Right renal pelvis (tissue), 4 donors: ENCODE measurements at places on chromosomes 11 and 22.
A peak's percentile ranks its signal among the peaks of the same experiment; 100 is the strongest.

DNA sequence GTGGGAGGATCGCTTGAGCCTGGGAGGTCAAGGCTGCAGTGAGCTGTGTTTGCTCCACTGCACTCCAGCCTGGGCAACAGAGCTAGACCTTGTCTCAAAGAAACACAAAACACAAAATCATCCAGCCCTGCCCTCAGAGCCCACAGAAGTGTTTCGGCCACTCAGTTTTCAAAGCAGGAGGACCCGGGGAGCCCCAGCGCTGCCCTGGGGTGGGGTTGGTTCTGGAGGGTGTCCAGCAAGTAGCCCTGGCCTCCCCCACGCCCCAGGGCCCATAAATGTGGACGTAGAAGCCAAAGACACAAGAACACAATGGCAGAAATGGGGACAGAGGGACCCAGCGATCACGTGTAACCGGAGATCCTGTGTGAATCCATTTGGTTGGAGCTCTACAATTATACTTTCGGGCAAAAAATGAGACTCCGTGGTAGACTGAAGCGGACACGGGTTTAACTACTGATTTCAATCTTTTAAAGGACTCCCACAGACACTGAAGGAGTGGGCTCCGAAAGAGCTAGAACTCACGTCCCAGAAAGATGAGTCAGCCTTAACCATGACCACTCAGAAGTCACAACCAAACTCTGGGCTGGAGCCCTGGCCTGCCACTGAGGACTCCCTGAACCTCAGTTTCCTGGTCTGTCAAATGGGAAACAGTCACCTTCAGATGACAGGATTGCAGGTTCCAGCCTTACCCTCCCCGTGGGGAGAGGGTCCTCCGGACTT is 9.0 kb upstream of the CYTH4 start:
- no peak for DNase-seq

DNA sequence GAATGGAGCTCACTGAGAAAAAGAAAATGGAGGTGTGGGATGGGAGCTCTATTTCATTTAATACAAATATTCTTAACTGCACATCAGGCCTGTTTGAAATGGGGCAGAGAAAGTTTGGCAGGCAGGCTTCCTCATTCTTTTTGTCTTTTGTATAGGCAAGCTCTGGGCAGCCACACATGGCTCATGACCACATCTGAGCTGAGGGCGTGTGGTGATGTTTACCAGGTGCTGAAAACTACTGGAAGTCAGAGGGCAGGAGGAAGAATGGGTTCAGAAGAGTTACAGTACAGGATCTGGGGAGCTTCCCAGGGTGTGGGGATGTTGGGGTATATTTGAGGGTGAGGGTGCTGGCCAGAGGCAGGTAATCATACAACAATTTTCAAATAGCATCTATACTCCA is 66.3 kb upstream of the NAV2 start:
- DNase-seq: no peak

DNA sequence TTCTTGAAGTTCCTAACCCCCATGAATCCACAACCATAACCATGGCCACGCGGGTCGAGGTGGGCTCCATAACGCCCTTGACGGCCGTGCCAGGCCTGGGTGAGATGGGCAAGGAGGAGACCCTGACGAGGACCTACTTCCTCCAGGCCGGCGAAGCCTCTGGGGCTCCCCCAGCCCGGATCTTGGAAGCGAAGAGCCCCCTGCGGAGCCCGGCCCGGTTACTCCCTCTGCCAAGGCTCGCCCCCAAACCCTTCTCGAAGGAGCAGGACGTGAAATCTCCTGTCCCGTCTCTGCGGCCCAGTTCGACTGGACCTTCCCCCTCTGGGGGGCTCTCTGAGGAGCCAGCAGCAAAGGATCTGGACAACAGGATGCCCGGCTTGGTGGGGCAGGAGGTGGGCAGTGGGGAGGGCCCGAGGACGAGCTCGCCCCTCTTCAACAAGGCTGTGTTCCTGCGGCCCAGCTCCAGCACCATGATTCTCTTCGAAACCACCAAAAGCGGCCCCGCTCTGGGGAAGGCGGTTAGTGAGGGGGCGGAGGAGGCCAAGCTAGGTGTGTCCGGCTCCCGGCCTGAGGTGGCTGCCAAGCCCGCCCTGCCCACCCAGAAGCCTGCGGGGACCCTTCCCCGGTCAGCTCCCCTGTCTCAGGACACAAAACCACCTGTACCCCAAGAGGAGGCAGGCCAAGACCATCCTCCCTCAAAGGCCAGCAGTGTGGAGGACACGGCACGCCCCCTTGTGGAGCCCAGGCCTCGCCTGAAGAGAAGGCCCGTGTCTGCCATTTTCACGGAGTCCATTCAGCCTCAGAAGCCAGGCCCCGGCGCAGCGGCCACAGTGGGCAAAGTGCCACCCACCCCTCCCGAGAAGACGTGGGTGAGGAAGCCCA is 75.7 kb downstream of the KIAA1671 start:
- no peak for DNase-seq

- no peak for DNase-seq
These were observed 120.0 kb upstream of the SERPIND1 start for GRCh38 chr22:20653795-20654342.

- DNase-seq: no peak
These were observed 28.9 kb downstream of the THOC5 start for GRCh38 chr22:29524442-29525191.

DNA sequence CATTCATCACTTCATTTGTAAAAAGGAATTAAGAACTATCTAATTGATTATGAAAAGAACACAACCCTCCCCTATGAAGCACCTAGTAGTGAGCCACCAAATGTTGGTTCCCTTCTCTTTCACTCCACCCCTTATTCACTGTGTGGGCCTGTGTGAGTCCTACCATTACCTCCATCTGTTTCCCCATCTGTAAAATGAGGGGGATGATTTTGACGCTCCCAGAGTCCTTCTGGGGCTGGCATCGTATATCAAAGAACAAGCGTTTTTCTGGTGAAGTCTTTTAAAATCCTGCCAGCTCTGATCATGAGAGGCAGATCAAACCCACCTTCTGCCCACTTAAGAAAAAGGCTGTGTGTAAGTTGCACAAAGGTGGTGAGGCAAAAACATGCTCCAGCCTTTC is 96.6 kb upstream of the SEZ6L start:
- no peak for DNase-seq

- peak; percentile 85 for DNase-seq
These were observed at the start of gene ZNF74 for GRCh38 chr22:20393705-20394476. Gene ZNF74 (plus strand): TSS chr22:20394151. CDS start chr22:20394629, 478 bp downstream.

- peak; percentile 72 for DNase-seq
These were observed 138.8 kb upstream of the SORL1-AS1 start for GRCh38 chr11:121591405-121592033.

DNA sequence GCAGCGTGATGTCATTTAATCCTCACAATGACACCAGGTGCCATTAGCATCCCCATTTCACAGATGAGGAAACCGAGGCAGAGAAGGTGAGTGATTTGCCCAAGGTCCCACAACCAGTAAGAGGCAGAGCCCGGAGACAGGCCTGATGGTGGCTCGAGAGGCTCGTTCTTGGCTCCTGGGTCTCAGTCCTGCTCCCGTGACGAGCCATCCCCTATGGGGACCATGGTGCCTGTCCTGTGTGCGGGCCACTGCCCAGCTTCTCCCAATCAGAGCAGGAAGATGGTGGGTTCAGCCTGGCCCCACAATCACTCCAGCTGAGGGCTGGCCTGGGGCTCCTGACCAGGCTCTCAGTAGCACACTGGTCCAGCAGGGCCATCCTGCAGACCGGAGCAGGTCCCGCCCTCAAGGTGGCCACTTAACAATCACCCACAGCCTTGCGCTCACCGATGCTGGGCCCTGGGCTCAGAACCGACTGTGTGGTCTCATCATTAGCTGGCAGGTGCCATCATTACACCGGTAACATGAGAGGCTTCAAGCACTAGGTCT is 3.6 kb downstream of the ALDH3B1 start:
- DNase-seq: no peak

- no peak for DNase-seq
These were observed 23.8 kb downstream of the NUCB2 start for GRCh38 chr11:17300372-17300771.

- DNase-seq: no peak
These were observed 486 bp downstream of the STIM1 start for GRCh38 chr11:3855808-3856491.

GRCh38 chr22:26374391-26375026 is 54.6 kb upstream of the ASPHD2 start:
- DNase-seq: no peak

GRCh38 chr11:92322225-92322624 is 97.6 kb downstream of the FAT3 start:
- no peak for DNase-seq

GRCh38 chr11:97231231-97231630 is 841.4 kb downstream of the JRKL start:
- no peak for DNase-seq

GRCh38 chr11:119844808-119845207 is 115.8 kb upstream of the NECTIN1 start:
- DNase-seq: no peak

DNA sequence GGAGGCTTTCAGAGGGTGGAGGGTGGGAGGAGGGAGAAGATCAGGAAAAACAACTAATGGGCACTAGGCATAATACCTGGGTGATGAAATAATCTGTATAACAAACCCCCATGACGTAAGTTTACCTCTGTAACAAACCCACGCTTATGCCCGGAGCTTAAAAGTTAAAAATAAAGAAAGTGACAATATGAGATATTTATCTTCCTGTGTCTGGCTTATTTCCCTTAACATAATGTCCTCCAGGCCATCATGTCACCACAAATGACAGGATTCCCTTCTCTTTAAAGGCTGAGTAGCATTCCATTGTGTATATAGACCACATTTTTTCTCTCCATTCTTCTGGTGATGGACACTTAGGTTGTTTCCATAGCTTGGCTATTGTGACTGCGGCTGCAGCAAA is 79.5 kb downstream of the BARX2 start:
- no peak for DNase-seq

DNA sequence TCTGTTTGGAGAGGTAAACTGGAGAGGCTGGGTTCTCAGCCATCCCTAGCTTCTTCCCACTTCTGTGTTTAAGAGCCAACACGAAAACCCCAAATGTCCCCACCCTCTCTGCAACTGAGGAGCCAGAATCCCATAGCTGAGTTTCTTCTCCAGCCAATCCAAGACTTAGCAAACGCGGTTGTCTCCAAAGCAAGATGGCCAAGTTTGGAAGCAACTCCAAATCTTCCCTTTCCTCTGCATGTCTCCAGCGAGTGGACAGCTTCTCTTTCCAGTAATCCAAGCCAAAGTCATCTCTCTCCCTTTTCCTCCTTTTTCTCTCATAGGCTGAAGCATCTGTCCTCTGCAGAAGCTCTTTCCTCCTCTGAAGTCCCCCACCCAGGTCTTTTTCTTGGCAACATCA is 539.2 kb downstream of the MIAT start:
- no peak for DNase-seq

- DNase-seq: no peak
These were observed 850.8 kb upstream of the CCDC90B start for GRCh38 chr11:84136926-84137325.

- no peak for DNase-seq
These were observed 804 bp upstream of the CREBZF start for GRCh38 chr11:85665733-85666132.

- no peak for DNase-seq
These were observed 4.8 kb upstream of the C11orf97 start for GRCh38 chr11:94507485-94507884.

DNA sequence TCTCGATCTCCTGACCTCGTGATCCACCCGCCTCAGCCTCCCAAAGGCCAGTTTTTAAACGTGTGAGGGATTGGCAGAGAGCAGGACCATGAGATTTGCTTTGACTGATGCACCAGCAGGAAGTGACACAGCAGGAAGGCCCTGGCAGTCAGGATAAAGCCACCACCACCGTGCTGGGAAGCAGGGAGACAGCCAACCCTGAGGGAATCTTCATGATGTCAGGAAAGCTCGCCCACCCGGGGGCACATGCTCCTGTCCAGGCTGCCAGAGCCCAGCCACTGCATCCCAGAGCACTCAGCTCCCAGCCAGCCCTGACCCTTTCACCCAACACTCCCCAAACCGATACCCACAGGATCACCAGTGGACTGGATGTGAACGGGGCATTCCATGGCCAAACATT is 6.1 kb downstream of the TUBGCP6 start:
- no peak for DNase-seq

GRCh38 chr11:69643646-69644045 is 2.7 kb downstream of the CCND1 start:
- no peak for DNase-seq

DNA sequence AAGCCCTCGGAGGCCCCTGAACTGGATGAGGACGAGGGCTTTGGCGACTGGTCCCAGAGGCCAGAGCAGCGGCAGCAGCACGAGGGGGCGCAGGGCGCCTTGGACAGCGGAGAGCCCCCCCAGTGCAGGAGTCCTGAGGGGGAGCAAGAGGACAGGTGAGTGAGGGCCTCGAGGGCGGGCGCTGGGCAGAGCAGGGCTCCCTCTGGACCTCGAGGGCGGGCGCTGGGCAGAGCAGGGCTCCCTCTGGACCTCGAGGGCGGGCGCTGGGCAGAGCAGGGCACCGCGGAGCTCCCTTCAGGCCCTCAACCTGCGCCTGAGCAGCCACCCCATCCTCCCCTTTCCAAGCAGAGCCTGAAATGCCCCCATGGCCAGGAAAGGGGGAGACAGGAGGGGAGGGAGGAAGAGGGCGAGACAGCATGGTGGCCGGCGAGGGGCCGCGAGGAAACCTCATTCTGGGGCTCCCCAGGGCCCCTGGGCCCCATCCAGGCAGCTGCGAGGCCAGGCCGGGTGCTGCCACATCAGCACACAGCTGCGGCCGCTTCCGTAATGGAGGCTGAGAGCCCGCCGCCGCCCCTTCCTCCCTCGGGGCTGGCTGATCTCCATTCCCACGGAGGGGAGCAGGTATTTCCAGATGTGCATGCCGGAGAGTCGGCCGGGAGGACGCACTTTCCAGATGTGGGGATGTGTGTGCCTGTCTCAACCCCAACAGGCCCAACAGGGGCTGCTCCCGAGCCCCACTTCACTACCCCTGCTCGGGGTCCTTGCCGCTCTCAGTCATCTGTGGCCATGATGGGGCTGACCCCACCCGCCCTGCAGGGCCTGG is 10.0 kb downstream of the PRR33 start:
- no peak for DNase-seq

DNA sequence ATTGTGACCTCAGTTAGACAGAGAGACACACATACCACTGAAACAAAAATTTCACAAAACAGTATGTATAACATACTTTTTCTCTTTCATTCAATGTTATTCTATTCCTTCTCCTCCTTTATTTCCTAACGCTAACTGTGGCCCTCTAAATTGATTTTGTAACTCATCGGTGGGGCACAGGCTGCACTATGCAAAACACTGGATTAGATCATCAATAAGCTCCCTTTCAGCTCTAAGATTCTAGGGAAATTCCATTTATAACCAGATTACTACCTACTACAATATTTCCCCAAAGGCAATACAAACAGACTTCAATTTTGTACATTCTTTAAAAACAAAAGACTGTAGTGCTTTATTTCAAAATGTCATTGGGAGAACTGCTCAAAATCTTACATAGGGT is 6.1 kb downstream of the FJX1 start:
- no peak for DNase-seq
